ENCODE measurements at places on chromosomes 2 and 18.

DNA sequence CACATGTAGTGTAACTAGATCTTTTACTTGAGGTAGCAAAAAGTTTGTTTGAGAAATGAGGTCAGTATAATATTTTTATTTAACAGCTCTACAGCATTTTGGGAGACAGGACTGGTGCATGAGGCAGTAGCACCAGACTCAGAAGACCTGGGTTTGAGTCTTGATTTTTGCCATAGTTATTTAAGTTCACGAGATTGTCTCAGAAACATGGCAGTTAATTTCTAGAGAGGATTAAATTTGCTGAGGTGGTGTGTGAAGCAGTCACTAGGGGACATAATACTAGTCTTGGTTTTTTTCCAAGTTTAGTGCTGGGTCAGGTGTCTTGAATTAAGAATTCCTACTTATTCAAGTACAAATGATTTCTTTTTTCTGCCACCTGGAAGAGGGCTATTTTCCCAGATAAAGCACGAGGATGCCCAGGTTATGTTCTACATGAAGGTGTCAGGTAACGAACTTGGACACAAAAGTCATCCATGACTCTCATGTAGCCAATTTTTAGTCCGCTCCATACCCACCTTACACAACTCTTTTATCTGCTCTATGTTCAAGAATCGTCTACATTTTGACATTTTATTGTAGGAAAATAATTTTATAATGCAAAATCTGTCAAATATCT, 1.4 kb downstream of the MARCHF7 start:
- peak; percentile 49 for DNase-seq

GRCh38 chr2:39542523-39542922, 105.4 kb upstream of the MAP4K3 start:
- no peak for DNase-seq

DNA sequence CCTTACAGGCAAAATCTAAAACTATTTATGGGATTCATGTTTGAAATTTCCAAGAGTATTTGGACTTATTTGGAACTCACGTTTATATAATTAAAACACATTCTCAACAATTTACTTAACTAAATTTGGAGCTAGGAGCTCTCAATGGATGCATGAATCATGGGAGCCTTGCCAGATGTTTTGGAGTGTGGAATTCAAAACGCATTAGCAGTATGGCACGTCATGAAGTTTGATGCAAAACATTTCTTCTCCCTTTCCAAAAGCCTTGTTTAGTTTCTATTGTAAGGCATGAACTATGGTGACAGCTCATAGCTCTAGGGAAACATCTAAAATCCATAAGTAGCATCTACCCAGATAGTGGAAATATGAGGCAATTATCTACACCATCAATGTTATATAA, 701.6 kb downstream of the SATB2 start:
- no peak for DNase-seq

DNA sequence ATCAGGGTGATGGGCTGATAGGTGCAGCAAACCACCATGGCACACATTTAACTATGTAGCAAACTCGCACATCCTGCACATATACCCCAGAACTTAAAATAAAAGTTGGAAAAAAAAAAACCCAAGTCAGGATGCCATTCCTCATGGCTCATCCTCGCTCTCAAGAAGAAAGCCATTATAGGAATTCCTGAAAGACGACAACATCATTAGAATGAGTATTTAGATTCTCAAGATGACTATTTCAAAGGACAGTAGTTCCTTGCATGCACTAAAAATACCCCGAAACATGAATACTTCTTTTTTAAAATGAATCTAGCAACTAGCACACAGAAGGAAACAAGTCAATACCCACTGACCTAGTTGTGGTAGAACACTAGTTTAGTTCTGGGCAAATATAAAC, 285.8 kb upstream of the REV1 start:
- DNase-seq, result peak; percentile 61

- no peak for DNase-seq
These were observed 168.5 kb downstream of the TPGS2 start for GRCh38 chr18:36660311-36660710.

DNA sequence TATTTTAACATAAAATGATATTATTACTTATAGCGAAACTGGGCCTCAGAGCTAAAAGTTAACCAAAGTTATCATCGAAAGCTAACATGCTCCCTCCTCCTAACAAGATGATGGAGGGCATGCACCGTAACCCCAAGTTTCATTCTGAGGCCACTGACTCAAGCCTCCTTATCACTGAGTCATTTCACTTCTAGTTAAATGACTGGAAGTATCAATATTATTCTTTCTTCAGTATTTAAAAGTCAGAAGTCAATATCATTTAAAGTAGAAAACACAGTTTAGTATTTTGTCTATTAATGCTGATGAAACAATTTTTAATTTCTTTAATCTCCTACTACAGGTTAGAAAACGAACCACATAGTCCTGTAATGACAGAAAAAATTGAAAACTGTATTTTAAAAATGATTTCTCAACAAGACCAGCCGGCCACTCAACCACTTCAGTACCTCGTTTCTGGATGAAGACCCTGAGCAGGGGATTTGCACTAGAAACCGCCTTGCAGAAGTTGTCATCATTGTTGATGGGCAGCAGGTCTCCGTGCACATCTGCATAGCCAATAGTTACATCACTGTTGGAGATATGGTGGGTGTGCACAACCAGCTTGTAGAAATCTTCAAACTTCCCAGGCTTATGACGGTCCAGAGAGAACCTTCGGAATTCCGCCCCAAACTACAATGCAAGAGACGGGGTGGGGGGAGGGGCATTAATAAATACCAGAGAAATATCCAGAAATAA, 44.9 kb downstream of the PARD6G start:
- DNase-seq, result no peak
